ENCODE measurements at places on chromosomes 7 and 10. TPM values are rescaled to one million over a fixed set of nuclear protein-coding genes. Genes with fewer than 3 reads are reported as not detected.

SEMA3D gene
- total RNA-seq: 2.6 TPM

MDFIC gene
- total RNA-seq: 57.7 TPM

CDC14C gene
- 0.17 TPM for total RNA-seq

DRGX gene
- total RNA-seq: not detected

GPR26 gene
- total RNA-seq: not detected

NOS3 gene
- 2.0 TPM for total RNA-seq

IL6 gene
- total RNA-seq: 2.2 TPM

ORC5 gene
- total RNA-seq: 28.7 TPM

EPHB4 gene
- 64.2 TPM for total RNA-seq

TMEM236 gene
- under 0.01 TPM for total RNA-seq

CTBP2 gene
- 78.1 TPM for total RNA-seq

EPO gene
- not detected for total RNA-seq

SCART1 gene
- 3.0 TPM for total RNA-seq

EPC1 gene
- total RNA-seq: 14.7 TPM

LOXL4 gene
- total RNA-seq: 78.2 TPM

PTF1A gene
- total RNA-seq: not detected

RNF32 gene
- 7.7 TPM for total RNA-seq

ZNF394 gene
- total RNA-seq: 30.0 TPM

TUBB8 gene
- total RNA-seq: not detected

NFE2L3 gene
- total RNA-seq: 1.2 TPM

MORN4 gene
- 3.3 TPM for total RNA-seq

PNLIP gene
- not detected for total RNA-seq

BMPER gene
- 11.2 TPM for total RNA-seq

TMEM273 gene
- total RNA-seq: not detected

RET gene
- 1.6 TPM for total RNA-seq

CALN1 gene
- not detected for total RNA-seq
